ENCODE measurements at places on chromosomes 12 and 14.

GRCh38 chr14:34325493-34325892 is 136.5 kb downstream of the SPTSSA start:
- no peak for DNase-seq

DNA sequence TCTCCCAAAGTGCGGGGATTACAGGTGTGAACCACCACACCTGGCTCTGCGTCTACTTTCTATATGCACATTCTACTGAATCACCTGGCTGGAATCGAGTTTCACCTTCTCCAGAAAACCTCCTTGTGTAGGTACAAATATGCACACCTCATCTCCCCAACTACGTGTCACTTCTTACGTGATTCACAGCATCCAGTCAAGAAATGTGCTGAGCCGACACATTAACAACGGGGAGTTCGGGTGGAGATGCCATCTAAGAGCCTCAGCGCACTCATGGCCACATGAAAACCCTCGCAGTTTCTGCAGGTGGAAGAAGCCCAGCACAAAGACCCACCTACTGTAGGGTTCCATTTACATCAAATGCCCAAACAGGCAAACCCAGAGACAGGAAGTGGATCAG is 29.3 kb downstream of the P2RX2 start:
- no peak for DNase-seq

- DNase-seq: no peak
These were observed 170.1 kb downstream of the ADGRD1 start for GRCh38 chr12:131123817-131124216.

DNA sequence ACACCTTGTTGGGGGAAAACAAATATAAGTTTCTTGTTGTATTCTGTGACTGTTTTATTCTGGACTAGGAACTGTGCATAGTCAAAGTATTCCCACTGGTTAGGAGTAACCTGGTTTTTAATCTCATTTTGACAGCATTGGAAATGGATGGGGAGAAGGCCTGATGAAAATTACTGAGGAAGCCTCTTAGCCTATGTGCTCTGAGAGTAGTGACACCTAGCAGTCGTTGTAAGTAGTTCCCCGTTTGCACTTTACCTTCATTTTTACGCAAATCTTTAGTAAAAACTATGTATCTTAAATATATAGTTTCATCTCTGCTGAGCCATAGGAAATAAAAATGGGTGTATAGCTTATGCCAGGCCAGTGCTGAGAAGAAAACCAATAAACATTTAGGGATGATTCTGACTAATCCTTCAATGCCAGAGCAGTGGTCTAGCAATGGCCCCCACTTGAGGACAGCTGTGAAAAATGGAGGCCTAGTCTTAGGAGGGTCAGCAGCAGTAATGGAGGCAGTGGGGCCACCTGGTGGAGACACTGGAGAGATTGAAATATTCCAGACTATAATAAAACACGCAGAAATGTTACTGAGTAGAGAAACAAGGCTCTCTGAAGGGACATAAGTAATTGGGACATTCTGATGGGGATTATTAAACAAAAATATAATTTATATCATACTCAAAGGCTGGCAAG is 133.2 kb upstream of the NOVA1 start:
- peak; percentile 1 for DNase-seq

DNA sequence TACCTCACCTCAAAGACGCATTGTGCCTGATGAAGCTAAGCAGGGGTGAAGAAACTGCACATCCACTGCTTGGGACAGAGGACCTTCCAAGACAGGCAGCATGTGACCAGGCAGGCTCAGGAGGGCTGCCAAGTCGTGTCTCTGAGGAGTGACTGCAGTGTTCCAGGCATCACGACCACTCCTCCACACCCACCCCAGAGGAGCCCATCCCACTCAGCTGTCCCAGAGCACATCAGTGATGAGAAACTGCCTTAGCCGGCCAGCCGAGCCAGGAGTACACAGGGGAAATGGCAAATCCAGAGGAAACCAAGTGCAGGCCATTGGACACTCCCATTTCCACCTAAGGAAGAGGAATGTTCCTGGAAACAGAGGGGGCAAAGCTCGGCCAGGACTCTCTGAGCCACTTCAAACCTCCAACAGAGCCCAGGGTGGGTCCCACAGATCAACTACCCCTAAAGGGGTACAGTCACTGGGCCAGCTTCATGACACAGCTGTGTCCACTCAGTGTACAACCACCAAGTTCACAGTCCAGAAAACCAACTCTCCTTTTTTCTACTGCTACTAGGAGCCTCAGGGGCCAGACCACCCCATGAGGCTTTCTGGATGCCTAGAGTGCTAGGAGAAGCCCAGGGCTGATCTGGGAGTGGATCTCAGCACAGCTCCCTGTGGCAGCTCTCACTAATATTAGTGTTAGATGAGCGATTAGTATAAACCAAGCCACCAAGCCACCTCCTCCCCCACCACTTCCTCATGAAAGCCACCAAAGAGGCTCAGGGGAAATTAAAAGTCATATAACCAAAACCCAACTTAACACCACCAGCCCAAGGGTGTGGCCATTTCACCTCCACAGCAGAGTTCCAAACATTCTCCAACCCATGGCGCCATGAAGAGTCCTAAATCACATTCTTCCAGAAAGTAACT is 15.4 kb downstream of the PXN start:
- no peak for DNase-seq

DNA sequence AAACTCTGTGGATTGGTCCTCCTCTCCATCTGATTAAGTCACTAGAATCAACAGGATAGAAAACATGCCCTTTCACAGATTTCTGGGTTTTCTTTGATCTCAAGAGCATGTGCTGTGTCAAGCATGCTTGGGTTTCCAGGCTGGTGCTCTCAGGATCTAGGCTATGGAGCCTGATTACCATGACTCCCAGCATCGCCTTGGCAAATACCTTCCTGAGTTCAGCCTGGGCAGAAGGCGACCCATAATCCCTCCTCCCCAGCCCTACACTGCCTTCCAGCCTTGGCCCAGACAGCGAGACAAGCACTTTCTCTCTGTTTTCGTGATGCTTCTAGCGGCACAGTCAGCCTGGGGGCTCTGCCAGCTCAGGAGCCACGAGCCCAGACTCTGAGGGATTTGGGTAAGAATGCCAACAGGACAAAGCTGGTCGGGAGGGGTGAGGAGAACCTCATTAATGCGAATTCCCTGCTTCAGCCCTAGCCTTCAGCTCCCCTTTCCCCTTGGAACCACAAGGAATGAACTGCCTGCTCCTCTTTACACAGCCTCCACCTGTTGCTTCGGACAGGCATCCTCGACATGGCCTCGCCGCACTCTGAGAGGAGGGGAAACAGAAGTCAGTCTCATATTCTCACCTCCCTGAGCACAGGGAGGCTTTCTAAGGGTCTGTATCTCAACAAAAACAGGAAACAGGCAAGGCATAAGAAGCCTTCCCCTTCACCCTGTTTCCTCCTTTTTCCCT is 227.1 kb downstream of the MSRB3 start:
- DNase-seq: no peak

- no peak for DNase-seq
These were observed 406 bp downstream of the IL23A start for GRCh38 chr12:56339158-56339422.

- no peak for DNase-seq
These were observed 28.9 kb upstream of the LTA4H start for GRCh38 chr12:96064271-96064670.

- DNase-seq: no peak
These were observed 35.8 kb upstream of the ASPG start for GRCh38 chr14:104049576-104050240.

DNA sequence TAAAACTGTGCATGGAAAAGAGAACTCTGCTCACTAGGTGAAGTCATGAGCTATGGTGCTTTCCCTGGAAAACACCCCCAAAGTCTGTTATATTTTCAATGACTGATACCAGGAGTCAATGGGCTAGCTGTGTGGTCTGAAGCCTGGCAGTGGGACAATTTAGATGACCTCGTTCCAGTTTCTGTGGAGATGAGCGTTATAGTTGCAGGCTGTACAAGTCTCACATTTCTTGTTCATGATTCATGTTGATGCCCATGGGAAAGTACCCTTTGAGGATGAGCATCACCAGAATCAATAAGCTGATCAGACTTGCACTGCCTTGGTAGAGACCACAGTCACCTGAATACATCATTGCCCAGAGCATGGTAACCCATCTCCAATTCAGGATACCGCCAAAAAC is 70.7 kb downstream of the NOVA1 start:
- no peak for DNase-seq

DNA sequence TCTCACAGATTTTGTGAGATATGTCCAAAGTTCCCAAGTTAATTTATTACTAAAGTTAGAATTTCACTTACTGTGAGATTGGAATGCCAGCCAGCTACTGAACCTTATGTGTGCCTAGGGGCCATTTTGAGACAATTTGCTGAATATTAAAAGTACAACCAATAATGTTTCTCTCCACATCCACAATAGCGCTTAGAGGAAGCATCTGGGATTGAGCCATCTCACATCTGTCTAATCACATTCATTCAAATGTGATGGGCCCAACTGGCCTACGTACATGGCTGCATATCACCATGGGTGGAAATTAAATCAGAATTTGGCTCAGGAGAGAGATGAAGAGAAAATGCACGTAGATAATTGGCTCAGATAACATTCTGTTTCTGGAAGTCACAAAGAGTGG is 1294.0 kb downstream of the AACS start:
- DNase-seq: no peak

GRCh38 chr14:85596562-85596961 is 66.6 kb downstream of the FLRT2 start:
- DNase-seq: no peak

- no peak for DNase-seq
These were observed 502 bp downstream of the ITGA5 start for GRCh38 chr12:54418441-54419087.

DNA sequence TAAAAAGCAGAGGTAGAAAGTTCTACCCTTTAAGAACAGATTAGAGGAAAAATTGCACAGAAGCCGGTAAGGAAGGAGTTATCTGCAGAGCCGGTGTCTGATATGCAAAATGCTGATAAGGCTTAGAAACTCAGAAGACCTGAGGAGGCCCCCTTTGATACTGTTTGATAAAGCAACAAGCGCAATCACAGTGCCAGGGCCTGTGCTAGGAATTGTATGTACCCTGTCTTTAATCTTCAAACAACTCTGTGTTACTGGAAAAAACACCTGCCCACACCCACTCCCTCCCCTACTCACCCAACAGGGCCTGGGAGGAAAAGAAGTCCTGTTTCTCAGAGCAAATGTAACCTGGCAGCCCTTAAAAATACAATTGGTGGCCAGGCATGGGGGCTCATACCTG is 112.7 kb upstream of the FUT8 start:
- no peak for DNase-seq

GRCh38 chr14:62844546-62844945 is 200.7 kb downstream of the KCNH5 start:
- DNase-seq: no peak

Measured in H54 (cell line).